NCI-H226 (cell line): ENCODE measurements at places on chromosomes 16 and 17.

DNA sequence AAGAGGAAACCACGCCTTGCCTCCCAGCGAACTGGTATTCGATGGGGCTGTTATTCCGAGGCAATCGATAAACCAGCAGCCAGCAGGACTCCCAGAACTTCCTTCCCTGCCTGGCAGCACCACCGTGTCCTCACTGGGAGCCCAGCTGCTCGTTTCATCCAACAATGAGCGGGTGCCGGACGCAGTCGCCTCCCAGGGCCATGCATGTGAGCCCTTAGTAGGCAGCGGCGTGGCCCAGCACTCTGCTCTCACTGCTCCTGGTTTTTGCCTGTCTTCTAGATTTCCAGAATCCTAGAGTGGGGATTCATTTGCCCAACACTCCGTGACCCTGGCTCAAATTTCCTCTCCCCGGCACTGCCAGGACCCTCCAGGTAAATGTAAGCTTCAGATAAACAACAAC, 29.1 kb upstream of the RASD1 start:
- DNase-seq: no peak

DNA sequence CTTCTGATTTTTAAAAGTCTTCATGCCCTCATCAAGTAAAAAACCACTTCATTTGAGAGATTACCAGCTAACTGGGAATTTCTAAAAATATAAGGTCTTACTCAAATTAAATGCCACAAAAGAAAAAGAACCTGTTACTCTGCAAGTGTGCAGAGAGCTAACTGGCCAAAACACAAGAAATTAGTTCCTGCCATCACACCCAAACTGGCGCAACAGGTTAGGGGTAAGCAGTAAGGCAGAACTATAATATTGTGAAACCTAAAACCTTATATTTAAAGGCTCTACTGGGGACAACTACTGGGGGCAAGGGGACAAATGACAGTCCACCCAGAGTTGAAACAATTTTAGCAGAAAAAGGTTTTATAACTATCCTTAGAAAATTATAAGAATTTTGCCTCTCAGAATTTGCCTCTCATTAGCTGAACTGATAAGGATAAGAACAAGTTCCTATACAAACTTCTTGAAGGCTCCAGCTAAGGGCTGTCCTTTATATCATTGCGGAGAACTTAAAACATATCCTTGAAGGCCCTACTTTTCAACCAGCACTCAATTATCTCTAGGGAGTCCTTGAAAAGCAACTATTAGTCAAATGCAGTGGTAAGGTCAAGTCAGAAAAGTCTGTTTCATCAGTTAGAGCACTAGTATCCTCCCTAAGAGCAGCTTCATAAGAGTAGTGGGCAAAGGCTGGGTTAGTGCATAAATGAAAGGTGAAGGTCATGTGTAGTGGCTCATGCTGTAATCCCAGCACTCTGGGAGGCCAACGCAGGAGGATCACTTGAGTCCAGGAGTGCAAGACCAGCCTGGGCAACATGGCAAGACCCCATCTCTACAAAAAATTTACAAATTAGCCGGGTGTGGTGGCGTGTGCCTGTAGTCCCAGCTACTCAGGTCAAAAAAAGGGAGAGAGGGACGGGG, 31.5 kb downstream of the SMURF2 start:
- DNase-seq: no peak

DNA sequence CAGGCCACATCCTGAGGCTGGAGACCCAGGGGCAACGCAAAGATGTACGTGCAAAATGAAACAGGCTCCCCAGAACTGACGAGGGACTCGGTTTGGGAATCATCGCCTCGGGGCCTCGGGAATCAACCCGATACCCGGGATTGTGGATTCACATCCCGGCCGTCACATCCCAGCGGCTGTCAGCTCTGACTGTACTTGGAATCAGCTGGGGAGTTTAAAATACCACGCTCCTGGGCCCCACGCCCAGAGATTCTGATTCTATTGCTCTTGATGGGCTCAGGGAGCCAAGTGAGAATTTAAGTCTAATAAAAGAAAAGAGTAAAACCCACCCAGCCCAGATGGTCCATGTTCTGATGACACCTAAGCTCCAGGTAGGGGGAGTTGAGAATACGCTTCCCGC, 42.2 kb downstream of the MRM3 start:
- no peak for DNase-seq

DNA sequence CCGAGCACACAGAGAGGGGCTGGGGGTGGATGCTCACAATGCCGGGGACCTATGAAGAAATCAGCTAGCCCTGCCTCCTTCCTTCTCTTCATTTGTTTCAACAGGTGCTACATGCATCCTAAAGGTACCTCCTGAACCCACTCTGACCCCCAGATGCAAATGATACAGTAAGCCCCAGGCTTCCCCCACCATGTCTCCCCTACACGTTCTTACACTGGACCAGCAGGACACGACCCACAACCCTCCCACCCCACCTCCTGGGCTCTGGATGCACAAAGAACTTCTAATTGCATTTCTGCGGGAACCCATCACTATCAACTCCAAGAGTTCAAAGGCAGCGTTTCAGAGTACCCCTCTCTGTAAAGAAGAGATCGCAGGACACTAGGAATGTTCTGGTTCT, 2.1 kb downstream of the XYLT1 start:
- no peak for DNase-seq

- no peak for DNase-seq
These were observed 5.0 kb downstream of the HERPUD1 start for GRCh38 chr16:56936950-56937349.

DNA sequence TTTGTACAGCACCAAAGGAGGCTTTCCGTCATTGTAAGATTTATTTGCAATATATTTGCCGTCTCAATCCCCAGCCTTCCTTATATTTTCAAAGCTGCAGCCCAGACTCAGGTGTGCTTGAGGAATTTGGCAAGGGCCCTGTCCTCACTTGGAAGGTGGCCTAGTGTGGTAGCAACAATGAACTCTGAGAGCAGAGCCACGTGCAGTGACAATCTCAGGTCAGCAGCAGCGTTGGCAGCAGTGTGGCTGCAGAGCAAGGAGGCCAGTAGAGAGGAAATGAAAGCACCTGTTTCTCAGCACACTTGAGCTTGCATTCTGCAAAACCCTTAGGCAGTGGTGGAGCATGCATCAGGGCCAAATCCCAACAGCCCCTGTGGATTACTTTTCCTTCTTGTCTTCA, 613.5 kb downstream of the RBFOX1 start:
- DNase-seq: no peak

DNA sequence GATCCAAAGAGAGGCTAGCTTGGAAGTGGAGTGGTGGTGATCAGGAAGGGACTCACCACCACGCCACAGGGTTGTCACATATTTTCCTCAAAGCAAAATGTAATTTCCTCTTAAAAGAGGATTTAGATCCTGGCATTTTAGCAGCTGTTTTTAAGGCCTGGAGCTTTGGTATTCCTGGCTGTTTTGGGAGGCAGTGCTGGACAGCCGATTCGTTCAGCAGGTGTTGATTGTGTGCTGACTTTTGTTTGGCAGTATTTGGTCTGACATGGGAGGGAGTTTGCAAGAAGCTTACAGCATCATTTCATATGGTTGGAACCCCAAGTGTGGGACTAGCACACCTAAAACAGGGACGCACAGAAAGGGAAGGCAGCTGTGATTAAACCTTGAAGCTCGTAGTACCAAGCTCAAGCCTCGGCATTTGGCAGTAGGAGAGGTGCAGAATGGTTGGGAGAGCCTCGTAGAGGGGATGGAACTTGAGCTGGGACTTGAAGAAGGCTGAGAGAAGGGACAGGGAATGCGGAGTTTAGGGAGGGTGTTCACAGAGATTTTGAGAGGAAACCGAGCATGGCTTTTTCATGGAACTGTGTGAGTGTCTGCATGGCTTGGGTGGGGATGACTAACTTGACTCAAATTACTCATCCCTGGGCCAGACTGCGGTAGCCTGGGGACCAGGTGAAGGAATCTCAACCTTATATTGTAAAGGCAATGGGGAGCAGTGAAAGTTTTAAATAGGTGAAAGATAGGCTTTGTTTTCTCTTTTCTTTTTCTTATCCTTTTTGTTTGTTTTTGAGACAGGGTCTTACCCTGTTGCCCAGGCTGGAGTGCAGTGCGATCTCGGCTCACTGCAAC, 52.3 kb downstream of the RPTOR start:
- DNase-seq: no peak

DNA sequence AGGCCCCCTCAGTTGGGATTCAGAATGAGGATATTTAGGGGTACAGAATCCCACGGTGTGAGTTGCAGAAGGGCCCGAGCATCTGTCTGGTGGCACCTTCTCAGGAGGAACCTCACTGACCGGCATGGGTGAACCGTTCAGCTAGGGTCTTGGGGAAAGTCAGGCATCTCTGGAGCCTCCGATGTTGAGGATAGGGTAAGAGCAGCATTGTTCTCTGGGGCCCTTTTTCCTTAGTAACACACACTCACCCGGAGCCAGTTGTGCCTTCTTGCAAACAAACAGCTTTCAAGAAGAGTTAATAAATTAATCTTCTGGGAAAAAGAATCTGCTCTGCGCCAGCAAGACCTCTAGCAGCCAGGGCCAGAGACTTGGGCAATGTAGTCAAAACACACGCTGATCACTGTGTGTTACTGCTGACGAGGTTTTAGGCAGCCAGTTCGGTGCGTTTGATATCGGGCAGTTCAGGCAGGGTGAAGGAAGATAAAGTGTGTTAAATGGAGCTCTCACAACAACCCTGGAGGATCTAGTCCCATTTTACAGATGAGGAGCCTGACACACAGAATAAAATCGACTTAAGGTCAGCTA, 48.9 kb downstream of the MSI2 start:
- no peak for DNase-seq

- peak; percentile 41 for DNase-seq
These were observed 342.3 kb downstream of the SNX29 start for GRCh38 chr16:12318661-12319427.

DNA sequence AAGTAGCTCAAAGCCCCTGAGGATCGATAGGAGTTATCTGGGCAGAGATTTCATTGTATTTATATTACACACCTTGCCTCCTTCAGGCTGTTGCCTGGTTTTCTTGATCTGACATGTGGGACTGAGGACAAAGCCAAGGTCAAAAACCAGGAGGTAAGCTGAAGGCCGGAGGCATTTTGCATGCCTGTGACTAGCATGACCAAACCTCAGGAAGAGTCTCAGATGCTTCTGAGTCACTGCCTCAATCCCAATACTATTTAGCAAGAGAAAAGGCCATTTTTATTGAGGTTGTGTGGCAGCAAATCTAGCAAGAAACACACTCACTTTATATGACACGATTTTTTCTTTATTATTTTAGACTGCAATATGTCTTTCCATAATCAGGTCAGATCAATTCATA, 968.1 kb downstream of the CDH11 start:
- no peak for DNase-seq

- DNase-seq: no peak
These were observed 1141.1 kb downstream of the CDH11 start for GRCh38 chr16:63980763-63981162.

DNA sequence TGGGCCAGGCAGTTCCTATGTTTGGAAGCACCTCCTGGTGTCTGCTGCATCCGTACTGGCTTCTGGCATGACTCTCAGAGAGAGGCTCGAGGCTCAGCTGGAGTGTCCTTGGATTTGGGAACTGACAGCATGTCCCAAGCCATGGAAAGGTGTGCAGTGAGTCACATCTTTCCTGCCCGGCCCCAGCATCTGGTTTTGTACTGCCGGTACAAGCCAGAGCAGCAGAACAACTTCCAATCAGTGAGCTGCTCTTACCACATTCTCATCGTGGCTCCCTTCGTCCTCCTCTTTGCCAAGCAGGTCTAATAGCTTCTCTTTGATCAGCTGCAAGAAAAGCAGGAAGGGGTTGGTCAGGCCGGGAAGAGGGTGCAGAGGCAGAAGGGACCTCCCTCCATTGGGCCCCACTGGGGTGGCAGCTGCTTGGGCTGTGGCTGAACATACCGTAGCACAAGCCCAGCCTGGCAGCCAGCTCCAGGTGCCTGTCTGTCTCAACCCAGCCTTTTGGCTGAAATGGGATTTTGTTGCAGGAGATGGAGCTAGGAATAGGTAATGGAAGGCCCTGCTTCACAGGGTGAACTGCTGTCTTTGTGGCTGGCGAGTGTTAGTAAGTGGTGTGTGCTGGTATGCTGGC, 24.2 kb downstream of the SPACA3 start:
- no peak for DNase-seq

DNA sequence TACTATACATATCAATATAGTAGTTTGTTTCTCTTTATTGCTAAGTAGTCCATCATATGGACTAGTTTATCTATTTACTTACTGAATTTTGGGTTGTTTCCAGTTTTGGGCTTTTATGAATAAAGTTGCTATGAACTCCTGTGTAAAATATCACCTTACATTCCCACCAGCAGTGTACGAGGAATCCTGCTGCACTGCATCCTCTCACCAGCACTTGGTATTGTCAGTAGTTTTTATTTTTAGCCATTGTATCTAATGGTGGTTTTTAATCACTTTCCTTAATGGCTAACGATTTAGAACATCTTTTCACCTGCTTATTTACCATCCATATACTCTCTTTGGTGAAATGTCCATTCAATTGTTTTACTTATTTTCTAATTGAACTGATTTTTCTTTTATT, 24.0 kb downstream of the CDC27 start:
- DNase-seq: no peak

- peak; percentile 50 for DNase-seq
These were observed 616 bp downstream of the SRSF2 start for GRCh38 chr17:76736349-76737081.

DNA sequence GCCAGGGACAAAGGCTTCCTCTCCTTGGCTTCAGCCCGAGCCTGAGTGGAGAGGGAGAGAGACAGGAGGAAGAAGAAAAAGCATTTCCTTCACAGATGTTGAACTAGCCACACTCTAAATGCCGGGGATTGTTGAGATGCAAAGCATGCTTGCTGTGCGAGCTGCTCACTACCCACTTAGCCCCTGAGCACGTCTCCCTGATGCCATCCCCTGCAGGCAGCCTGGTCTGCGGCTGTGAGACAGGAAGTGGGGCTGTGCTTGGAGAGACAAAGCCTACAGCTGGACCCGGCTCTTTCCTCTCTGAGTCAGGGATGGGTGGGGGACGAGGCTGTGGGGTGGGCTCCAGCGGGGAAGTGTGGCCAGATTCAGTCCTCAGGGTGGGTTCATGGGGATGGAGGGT, 13.7 kb downstream of the WNT9B start:
- DNase-seq: no peak

DNA sequence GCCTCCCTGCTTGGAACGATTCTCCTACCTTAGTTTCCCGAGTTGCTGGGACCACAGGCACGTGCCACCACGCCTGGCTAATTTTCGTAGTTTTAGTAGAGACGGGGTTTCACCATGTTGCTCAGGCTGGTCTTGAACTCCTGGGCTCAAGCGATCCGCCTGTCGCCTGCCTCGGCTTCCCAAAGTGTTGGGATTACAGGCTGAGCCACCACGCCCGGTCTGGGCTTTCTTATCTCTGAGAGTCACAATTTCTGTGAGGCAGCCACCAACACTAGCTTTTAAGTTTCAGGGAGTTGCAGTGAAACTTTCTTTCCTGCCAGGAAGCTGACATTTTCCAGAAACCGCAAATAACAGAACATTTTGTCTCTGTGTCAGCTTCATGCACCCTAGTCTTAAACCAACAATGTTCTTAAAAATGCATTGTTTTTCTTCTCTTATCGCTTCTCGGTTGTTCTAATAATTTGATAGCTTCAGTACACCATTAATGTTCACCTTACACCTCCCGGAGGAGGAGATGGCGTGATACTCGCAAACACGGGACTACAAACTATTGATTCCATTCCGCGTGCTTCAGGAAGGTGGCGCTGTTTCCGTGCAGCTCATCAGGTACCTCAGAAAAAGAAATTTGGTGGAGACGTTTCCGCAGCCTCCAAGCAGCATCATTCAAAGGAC, 7.4 kb upstream of the DHRS7B start:
- DNase-seq: peak; percentile 40

- DNase-seq: no peak
These were observed 22.4 kb downstream of the NXPH3 start for GRCh38 chr17:49597928-49598655.
